ENCODE measurements at places on chromosomes 13 and 19.
A peak's percentile ranks its signal among the peaks of the same experiment; 100 is the strongest.

- DNase-seq = no peak
These were observed 220.9 kb upstream of the SOX21 start for GRCh38 chr13:94933230-94933751.

DNA sequence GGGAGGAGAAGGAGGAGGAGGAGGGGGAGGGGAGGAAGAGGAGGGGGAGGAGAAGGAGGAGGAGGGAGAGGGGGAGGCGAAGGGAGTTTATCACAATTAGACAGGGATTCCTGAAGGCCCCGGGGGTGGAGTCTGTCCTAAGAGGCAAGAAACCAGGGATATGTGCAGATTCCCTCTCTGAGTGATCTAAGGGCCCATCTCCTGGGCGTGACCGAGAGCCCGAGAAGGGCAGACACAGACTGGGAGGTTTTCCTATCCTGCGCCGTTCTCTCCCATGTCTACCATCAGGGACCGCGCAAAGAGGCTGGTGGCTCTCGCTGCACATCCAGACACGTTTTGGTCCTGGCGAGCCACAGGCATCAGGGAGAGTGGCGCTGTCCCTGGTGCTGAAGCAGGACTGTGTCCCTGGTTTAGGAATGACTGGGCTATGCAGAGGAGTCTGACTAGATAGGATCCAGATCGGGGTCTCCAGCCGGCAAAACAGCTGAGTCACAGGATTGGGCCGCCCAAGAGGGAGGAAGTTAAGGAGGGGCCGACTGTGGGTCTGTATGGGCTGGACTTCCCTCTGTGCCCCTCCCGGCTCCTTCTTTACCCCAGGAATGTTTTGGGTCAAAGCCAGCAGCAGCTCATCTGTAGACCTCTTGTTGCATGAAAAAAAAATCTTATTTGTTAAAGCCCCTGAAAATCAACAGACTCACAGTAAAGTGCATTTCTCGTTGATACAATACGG, 17.9 kb upstream of the ZNF175 start:
- DNase-seq = no peak

DNA sequence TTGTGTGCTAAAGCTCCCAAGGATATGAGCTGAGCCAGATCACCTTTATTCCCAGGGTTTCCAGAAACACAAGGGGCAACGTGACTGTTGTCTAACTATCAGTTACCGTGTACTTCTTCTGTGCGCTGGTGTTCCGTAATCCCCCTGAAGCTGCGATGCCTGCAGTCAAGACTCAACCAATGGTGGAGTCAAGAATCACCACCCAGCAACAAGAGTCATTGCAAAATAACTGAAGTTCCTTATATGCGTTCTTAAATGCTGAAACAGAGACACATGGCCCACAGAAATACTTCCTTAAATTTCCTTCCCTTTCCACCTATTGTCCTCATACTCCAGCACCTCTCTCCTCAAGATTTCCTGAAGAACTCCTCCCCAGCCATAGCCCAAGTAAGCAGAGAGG, 200.2 kb downstream of the KATNAL1 start:
- DNase-seq = no peak

DNA sequence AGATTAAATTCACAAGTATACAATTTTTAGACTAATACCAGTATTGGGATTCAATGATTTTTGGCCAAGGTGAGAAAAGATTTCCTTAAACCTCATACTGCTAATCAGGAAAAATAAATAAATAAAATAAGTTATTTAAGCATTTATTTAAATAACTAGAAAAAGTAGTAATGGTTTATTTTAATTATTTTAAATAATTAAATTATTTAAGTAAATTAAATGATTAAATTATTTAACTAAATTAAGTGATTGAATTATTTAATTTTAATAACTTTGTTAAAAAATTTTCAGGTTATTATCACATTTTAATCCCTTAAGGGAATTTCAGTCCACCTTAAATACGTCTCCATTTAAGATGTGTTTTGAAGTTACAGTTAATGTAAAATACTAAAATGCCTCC, 1831.5 kb upstream of the MIR17HG start:
- no peak for DNase-seq

DNA sequence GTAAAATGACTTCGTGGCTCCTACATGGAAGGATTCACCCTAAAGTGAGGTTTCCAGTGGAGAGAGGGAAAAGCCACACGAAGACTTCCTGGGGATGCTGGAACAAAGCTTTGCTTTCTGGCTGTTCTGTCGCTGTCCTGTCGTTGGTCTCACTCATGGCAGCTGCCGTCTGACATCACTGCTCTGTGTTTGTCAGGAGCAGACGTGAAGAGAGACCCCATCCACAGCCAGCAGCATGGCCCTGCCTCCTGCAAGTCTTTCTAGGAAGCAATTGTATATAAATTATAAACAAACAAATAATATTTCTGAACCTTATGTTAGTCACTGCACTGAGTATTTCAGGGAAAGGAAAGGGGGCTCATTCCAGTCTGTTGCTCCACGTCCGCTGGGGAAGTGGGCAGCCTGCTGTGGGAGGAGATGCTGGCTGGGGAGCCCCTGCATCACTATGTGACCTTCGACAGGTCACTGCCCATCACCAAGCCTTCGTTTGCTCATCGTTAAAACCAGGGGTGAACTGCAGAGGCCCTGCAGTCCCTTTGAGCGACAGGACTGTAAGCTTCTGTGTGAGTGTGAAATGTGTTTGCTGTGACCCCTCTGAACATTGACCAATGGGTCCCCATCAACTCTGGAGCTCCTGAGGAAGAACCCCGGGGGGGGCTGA, 151.0 kb downstream of the DCT start:
- DNase-seq = no peak

DNA sequence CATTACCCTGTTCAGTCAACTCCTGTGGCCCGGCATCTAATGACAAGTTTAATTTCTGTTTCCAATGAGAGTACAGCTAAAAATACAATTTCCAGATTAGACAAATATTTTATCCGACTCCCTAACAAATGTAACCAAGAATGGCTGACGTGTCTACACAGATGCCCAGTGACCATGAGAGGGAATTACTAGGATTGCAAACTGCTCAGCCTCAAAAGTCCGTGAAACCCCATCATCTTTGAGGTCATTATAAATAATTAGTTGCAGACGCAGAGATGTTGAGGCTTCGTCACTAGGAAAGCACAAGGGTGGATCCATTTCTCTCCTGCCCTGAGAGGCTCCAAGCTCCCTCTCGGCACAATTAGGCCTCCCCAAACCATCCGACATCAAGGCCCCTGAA, 104.1 kb upstream of the ZNF507 start:
- DNase-seq = no peak

DNA sequence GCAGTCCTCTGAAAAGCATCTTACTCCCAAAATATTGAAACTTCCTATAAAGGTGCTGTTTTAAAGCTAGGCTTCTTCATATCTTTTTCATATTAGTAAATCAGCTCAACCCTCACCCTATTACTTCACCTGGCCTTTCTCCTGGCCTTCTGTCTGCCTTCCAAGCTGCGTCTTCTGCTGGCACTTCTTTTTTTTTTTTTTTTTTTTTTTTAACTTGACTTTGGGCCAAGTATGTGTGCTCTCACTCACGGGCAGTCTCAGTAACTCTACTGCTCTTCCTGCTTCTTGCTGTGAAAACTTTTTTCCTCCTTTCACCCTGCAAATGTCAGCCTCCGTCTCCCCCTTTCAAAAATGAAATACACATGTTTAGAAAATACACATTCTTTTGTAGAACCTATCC, 41.2 kb upstream of the KCTD4 start:
- DNase-seq = no peak

DNA sequence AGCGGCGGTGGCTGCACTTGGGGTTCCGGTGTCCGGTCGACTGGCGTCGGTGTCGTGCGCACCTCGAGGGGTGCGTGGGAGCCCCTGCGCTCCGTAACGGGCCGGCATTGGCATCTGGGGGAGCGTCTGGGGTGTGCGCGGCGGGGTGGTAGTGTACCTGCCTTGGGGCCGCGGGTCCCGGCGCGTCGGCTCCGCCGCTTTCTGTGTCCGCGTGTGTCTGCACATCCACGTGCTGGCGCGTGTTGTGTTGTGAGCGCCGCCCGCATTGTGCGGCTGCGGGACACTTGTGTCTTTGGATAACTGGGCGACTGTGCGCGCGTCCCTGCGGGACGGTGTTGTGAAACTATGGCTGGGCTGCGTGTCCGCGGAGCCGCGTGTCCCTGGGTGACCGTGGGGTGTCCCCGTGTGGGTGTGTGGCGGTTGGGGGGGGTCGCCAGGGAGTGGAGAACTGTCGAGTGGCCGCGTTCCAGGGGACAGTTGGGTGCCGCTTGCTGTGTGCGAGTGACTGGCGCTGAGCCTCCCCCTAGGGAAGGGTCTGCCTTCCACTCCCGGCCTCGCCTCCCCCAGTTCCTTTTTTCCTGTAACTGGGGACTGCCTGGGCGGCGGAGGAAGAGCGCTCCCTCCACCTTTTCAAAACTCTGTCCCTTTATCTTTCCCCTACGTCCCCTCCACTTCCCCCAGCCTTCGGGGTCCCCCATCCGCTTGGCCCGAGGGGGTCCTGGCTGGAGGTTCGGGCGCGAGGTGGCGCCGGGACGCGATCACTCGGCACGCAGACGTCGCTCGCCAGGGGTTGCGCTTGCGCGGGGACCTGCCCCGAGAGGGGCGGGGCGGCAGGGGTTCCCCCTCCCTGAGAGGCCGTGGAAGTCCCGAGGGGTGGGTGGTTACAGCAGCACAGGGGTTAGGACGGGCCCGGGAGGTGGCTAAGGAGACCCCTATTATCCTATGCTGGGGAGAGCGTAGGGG, 5.7 kb upstream of the NFIC start:
- peak; percentile 75 for DNase-seq

DNA sequence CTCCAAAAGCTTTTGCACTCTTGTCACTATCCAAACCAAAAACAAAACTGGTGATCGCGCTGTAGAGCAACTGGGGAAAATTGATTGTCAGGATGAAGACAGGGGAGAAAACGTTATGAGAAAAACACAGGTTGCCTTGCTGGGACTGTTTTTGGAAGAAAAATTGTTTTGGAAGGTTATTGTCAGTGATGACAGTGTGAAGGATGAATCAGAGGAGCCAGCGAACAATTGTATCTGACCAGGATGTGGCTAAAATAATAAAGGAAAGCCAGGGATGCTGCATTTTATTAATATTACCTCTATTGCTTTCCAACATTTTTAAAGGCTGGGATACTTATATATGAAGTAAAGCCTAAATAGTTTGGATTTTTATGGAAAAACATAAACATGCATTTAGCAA, 334.0 kb downstream of the SPRY2 start:
- DNase-seq = no peak

DNA sequence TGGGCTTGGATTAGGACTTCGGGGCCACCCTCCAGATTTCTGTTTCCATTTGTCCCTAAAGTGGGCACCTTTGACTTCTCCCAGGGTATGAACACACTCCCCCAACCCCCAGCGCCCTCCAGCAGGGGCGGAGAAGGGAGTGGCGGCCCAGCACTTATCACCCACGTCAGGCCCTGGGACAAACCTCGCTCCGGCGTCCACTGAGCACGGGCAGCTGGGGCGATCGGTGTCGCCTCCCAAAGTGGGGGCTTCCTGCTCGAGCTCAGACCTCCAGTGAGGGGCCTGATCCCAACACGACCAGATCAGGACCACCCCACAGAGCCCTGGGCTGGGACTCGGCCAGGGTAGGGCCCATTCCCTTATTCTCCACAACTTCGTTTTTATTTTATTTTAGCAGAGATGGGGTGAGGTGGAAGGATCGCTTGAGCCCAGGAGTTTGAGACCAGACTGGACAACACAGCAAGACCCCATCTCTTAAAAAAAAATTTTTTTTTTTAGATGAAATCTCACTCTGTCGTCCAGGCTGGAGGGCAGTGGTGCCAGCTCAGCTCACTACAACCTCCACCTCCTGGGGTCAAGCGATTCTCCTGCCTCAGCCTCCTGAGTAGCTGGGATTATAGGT, 3.7 kb upstream of the TCF3 start:
- no peak for DNase-seq

DNA sequence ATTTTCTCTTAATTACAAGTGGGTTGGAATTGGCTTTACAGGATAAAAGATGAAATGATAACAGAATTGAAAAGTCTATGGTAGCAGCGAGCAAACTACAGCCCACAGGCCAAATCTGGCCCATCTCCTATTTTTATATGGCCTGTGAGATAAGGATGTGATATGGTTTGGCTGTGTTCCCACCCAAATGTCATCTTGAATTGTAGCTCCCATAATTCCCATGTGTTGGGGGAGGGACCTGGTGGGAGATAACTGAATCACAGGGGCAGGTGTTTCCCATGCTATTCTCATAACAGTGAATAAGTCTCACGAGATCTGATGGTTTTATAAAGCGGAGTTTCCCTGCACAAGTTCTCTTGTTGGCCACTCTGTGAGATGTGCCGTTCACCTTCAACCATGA, 19.0 kb downstream of the CRYL1 start:
- DNase-seq = no peak

Measured in upper lobe of left lung (tissue), 6 donors.